ENCODE measurements at places on chromosomes 16 and 17. TPM values are rescaled to one million over a fixed set of nuclear protein-coding genes. Genes with fewer than 3 reads are reported as not detected.

LGALS9B gene
- not detected for total RNA-seq

TNFRSF17 gene
- 0.11 TPM for total RNA-seq

CTRB2 gene
- total RNA-seq: 0.26 TPM

PFN1 gene
- 1,994 TPM for total RNA-seq

DNAAF8 gene
- 1.5 TPM for total RNA-seq

KRT20 gene
- total RNA-seq: not detected

LMF1 gene
- total RNA-seq: 11.8 TPM

MEOX1 gene
- total RNA-seq: not detected

PLLP gene
- total RNA-seq: not detected

TBC1D3K gene
- not detected for total RNA-seq

TMC7 gene
- 4.2 TPM for total RNA-seq

C1QTNF8 gene
- total RNA-seq: not detected

C17orf113 gene
- 2.9 TPM for total RNA-seq

KRT17 gene
- total RNA-seq: 0.45 TPM

ACSM2A gene
- not detected for total RNA-seq

STX4 gene
- total RNA-seq: 25.5 TPM

SSTR5 gene
- not detected for total RNA-seq

GNGT2 gene
- total RNA-seq: 0.38 TPM

TMEM100 gene
- total RNA-seq: not detected

AATK gene
- total RNA-seq: 3.4 TPM

SLC5A11 gene
- total RNA-seq: not detected

HOXB9 gene
- total RNA-seq: 22.8 TPM

NHLRC4 gene
- total RNA-seq: 0.56 TPM

MLX gene
- total RNA-seq: 45.8 TPM

TAT gene
- not detected for total RNA-seq

GRAPL gene
- total RNA-seq: not detected

KRTAP9-8 gene
- total RNA-seq: not detected

HCRT gene
- not detected for total RNA-seq

SLC52A1 gene
- not detected for total RNA-seq

ETV4 gene
- 158 TPM for total RNA-seq

TEKT5 gene
- not detected for total RNA-seq

TSPAN10 gene
- total RNA-seq: 2.2 TPM

CCL4 gene
- total RNA-seq: not detected

TERB1 gene
- not detected for total RNA-seq

TMEM204 gene
- total RNA-seq: not detected

KRT39 gene
- total RNA-seq: not detected

KCNG4 gene
- not detected for total RNA-seq

ERI2 gene
- 27.9 TPM for total RNA-seq

OR2C1 gene
- not detected for total RNA-seq

NKD1 gene
- total RNA-seq: 0.08 TPM

TPSG1 gene
- not detected for total RNA-seq

C1QL1 gene
- total RNA-seq: 6.0 TPM

EFCAB13 gene
- 8.4 TPM for total RNA-seq

SRCIN1 gene
- total RNA-seq: 4.2 TPM

ZNF23 gene
- 9.1 TPM for total RNA-seq

ZSCAN32 gene
- 11.1 TPM for total RNA-seq

CEP295NL gene
- total RNA-seq: 0.49 TPM

MGAT5B gene
- 9.9 TPM for total RNA-seq

CDH16 gene
- not detected for total RNA-seq

PRAC2 gene
- total RNA-seq: not detected

ELAC2 gene
- 146 TPM for total RNA-seq

MSLN gene
- total RNA-seq: 9.2 TPM

KIFC3 gene
- 172 TPM for total RNA-seq

GPRC5B gene
- 1.0 TPM for total RNA-seq

CLN3 gene
- total RNA-seq: 15.0 TPM

NPIPB13 gene
- total RNA-seq: 2.9 TPM

RRAD gene
- 0.68 TPM for total RNA-seq

APOBR gene
- 0.05 TPM for total RNA-seq
